Activated CD4-positive, alpha-beta T cell treated with anti-CD3 and anti-CD28 coated beads, Interleukin-2, amount 50 U/mL, for 24 hours (primary cell): ENCODE measurements at places on chromosomes 4 and X.

- DNase-seq: no peak
Measured at GRCh38 chrX:79365591-79365990, 1.5 kb downstream of the ITM2A start.

- no peak for DNase-seq
Measured at GRCh38 chr4:4754641-4755040, 104.8 kb upstream of the MSX1 start.

- DNase-seq: no peak
Measured at GRCh38 chrX:77114501-77114900, 332.7 kb upstream of the FGF16 start.

DNA sequence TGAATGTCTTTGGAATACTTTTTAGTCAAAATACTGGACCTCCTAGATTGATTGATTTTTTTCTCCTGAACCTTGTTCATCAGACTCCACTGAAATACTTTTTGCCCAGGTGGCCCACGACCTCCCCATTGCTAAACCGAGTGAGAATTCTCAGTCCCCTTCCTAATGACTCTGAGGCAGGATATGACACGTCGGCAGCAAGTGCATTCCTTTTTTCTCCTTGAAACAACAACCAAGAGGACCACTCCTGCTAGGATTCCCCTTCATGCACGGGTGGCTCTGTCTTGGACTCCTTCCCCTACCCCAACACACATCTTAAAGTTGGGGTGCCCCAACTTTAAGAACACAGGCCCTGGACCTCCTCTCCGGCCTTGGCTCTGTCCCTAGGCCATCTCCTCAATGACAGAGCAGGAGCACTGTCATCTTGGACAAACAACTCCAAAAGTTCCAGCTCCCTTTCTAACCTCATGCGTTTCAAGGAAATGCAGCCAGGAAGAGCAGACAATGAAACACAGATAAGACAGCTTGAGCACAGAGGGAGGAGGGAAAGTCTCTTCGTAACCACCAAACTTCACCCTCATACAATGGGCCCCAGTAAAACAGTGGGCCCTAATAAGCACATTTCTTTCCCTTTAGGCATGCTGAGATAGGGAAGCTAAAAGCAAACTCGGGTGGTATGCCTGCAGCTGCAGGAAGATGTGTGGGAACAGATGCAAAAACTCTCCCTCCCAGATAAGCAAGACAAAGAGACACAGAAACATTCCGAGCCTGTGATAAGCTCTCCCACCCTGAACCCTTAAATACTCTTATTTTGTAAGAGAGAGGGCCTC lies 33.9 kb downstream of the ZBTB49 start:
- DNase-seq: no peak

DNA sequence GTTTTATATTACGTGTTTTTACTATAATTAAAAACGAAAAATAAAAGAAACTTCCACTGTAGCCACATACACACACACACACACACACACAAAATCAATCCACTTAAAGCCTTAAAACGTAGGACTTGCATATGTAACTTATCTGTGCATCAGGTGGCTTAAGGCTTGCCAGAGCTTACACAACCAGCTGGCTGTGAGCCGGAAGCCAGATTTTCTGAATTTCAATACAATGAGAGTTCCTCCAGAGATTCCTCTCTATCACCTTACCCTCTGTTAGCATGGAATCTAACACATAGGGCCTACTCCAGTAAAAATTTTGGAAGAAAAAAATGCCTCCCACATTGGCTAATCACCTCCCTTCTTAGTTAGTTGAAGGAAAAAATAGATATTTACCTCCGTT lies 27.9 kb upstream of the SLITRK4 start:
- no peak for DNase-seq

- DNase-seq: no peak
Measured at GRCh38 chr4:40669504-40669903, 39.8 kb upstream of the RBM47 start.

GRCh38 chr4:183492791-183493222 lies 12.1 kb upstream of the ING2 start:
- no peak for DNase-seq

DNA sequence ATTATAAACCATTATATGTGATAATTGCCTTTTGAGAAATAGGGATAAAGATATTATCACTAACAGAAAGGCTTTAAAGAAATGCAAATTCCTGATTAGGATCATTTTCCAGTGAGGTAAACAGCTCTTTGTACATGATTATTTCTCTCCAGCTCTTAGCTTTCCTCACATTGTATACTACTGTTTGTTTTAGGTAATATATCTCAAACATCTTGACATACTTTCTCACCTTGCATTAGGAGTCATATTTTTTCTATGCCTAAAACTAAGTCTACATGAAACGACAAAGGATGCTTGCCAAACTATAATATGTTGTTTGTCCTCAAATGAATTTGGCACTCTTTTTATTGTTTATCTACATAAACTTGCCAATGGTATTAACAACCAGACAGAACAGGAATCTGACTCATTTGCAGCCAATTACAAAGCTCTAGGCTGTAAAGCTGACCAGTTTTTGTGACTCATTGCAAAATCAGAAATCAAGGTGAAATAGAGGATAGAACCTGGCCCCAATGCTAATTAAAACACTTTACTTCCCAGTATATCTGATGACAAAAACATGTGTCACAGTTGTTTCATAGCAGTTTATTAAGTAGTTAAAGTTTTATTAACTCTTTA lies 107.0 kb downstream of the IQCM start:
- DNase-seq: no peak

GRCh38 chr4:179871726-179872125 lies 2371.5 kb upstream of the TENM3 start:
- DNase-seq: no peak
